Body of pancreas (tissue), 4 donors: ENCODE measurements at places on chromosomes 2 and 18. TPM values are rescaled to one million over a fixed set of nuclear protein-coding genes. Genes with fewer than 3 reads are reported as not detected.

GRCh38 chr2:11789243-11789642 lies 42.8 kb downstream of the LPIN1 start:
- DNase-seq, result no peak

DNA sequence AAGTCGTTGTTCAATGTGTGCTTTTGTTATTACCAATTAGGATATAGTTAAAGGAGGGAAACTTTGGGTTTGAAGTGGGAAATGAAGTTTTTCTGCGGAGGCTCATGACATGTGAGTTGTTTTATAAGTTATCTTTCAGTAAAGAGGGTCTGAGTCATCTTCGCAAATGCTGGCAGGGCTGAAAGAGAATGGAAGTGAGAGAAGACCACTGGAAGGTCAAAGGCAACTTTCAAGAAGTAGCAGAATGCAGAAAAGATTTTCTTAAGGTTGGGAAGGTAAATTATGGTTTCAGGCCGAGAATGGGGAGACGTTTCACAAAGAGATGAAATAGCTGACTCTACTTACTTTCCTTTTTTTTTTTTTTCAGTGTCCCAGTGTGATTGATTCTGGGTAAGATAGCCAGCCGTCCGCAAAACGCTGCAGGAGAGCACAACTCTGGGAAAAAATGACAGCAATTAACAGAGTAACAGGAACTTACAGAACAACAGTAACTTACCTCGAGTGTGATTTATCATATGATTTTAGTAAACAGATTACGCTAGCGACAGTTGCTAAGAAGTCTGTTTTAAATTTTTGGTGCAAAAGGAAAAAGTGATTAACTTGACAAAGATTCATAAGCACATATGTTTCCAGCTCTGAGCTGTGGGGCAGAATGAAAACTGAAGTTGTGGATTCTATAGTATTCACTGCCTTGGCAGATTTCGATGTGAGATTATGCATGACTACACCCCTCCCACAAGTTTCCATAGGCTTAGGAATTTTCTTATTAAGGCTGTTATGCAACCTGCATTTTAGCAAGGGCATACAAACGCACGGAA lies 46.8 kb upstream of the ACTR3 start:
- no peak for DNase-seq

DNA sequence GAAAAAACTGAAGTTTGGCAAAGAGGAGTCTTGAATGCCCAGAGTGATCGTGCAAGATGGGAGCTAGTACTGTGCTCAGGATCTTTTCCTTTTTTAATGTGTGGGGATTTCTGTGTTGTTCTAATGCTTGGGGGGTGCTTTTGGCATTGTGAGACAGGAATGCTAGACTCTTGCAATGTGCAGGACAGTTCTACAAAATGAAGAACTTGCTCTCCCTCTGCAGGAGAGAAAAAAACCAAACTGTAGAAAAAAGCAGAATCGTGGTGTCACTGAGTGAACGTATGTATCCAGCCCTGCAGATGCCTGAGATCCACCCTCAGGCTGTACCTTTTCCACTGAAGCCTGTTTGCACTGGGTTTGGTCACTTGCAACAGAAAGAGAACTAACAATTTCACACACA lies 12.1 kb upstream of the TTC39C start:
- DNase-seq, result no peak

DNA sequence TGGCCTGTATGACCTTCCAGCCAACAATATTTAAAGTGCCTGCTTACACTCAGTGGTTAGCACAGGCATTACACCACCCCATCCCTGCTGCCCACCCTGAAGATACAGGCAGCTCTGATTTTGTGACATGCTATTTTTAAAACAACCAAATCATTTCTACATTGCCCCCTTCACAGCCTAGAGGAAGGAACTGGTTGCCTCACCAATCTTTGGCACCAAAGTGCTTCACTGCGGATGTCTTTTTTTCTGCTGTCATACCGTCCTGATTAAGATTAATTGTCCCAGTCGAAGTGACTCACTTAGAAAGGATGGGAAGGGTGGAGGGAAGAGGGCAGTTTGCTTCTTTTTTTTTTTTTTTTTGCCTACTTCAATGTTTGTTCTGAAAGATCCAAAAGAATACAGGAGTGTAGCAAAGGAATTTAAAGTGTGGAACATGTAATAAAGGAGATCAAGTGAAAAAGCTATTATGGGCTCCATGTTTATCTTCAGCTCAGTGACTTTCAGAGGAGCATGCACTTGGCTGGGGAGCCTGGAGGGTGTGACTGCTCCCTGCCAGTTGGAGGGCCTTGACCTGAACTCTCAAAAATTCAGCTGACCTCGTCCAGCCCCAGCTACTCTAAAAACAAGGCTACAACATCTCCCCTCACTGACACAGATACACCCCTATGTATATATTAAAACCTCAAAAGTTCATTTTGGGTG lies 501.1 kb upstream of the TNP1 start:
- no peak for DNase-seq

The ZNF638 gene
- 108 TPM for total RNA-seq

DNA sequence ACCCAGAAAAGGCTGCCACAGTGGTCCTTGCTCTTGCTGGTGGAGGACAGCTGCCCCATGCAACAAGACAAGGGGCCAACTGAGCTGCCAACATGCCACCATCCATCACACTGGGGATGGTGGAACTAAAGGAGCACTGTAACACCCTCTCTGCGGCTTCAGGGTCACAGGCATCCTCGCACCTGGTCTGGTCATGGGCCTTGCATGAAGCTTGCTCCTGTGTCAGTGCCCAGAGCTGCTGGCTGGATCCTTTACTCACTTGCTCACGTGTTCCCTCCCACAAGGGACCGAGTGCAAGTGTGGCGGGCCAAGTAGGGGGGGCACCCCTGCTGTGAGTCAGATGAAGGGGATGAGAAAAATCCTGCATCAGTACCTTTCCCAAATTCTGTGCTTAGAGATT lies 972.3 kb upstream of the DDX18 start:
- DNase-seq, result no peak

The GAD1 gene
- not detected for total RNA-seq

DNA sequence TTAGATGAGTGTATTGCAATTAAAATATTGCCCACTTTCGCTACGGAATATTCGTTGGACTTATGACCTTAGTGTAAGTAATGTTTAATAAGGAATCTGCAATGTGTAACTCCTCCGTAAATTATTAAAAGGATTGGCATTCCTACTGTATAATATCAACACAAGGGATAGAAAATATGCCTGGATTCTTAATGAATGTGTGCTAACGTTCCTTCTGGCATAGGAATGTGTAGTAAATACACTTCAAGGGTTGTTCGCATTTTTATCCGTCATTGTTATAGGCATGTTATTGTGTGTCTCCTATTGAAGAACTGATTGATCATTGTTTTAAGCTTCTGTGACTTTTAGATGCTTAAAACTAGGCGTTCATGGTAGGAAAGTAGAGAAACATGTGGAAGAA lies 134.5 kb downstream of the NEDD4L start:
- no peak for DNase-seq

DNA sequence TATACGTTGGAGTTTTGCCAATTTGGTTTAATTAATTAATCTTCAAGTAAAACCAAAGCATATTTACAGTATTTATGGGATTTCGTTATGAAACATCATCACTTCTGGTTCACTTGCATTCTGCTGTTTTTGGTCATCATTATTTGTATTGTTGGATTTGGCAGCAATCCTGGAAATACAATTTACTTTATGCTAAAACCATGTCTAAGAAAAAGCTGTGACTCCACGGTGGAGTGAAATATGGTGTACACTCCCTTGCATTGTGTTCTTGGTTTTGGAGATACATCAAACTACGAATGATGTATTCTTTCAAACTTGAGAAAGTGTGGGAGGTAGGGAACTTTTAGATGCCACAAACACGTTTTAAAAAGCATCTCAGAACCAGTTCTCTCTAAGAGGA lies 106.4 kb downstream of the CTAGE1 start:
- DNase-seq, result no peak

DNA sequence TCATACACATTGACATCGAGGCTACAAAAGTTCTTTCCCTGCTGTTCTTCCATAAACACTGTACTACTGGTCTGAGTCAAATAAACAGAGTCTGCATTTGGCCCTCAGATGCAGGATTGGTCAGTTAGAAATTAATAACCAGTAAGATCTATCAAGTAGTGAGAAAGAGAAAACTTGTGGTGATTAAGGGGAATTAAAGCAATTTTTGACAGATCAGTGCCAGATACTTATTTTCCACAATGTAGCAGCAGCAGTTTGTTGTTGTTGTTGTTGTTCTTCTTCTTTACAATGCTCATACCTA lies 85.0 kb downstream of the IKZF2 start:
- DNase-seq, result no peak

DNA sequence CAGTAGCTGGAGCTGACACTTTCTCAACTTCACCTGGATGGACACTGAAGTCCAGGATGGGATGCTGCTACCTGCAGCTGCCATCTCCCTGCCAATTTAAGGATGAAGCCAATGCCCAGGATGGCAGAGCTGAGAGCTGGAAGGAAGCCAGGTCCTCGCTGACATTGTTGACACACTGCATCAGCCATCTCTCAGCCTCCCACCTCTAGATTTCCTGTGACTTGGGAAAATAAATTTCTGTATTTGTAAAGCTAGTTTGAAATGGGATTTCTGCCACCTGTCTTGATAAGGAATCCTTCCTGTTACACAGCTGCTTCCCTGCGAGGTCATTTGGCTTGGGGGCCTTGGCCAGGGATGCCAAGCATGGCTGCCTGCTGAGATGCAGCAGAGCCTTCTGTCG lies 43.5 kb downstream of the KCTD1 start:
- peak; percentile 23 for DNase-seq

The TTR gene
- 145 TPM for total RNA-seq

The GCKR gene
- total RNA-seq, result not detected

GRCh38 chr2:202278036-202278760 lies 12.6 kb downstream of the NOP58 start:
- DNase-seq, result no peak

The SP5 gene
- not detected for total RNA-seq

The IL18RAP gene
- total RNA-seq, result 24.4 TPM

DNA sequence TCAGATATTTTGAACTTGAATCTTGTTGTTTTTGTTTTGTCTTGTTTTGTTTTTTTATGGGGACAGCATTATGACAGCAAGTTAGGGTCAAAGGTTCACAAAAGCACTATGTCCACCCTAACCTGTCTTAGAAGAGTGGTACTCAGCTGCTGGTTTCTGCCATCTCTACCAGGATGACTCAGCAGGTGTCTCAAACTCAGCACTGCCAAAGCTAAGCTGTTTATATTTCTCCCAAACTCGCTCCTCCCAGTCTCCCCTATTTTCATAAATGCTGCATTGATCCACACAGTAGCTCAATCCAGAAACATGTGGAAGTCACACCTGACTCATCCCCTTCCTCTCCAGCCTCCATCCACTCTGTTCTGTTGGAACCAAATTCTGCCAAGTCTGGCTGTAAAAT lies 134.9 kb downstream of the ZBTB7C start:
- DNase-seq, result no peak

- DNase-seq, result peak; percentile 64
Measured at GRCh38 chr2:189698020-189698887, 23.8 kb downstream of the ANKAR start.
